Dermis microvascular lymphatic vessel endothelial cell (primary cell): ENCODE measurements at places on chromosomes 2 and 18.

DNA sequence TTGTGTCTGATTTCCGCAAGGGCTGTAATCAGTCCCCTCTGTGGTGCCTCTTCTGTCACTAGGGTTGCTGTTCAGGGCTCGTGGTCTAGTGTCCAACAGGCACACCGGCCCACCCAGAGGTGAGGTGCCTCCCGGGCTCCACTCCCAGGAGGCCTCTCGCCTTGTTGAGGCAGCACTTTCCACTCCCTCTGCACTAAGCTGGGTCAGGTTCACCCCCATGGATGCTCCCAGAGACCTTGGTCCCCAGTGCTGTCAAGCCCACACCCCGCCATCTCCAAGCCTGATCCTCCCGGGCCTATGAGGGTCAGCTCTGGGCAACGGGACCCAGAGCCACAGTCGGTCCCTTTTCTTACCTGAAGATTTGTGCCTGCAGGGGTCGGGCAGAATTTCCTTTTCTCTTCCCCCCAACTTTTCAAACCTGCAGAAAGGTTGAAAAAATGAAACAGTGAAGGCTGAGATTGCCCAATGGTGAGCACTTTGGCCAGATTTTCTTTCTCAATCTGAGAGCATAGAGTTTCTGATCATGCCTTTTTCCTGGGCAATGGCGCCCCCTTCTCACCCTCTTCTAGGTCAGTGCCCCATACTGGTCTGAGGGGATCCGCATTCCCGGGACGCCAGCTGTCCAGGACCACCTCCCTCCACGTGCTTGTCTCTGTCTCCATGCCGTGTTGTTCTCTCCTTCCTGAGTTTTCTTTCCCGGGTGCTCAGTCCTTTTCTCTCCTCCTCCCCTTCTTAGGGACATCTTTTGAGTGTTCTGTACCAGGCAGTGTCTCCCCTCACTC lies 148.0 kb downstream of the ASB1 start:
- no peak for DNase-seq

GRCh38 chr2:39283561-39283960 lies 39.8 kb upstream of the CDKL4 start:
- DNase-seq = no peak

GRCh38 chr2:207787017-207787416 lies 17.3 kb upstream of the FZD5 start:
- DNase-seq = no peak

DNA sequence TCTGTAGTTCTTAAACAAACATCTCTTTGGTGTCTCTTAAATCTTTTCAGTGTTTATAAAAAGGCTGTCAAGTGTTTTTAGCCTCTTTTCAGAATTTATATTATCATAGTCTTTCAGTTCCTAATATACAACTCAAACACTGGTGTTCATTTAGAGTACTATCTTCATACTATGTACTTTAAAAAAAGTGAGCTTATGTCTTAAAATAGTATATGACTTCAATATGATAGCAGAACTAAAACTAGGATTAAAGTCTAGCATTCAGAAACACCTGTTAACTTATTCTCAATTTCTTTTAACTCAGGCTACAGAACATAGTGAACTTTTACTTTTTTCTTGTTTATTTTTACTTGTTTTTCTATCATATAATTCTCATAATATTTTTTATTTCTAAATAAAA lies 14.7 kb upstream of the IKZF2 start:
- DNase-seq = no peak

GRCh38 chr18:35122586-35123224 lies 81.5 kb downstream of the MAPRE2 start:
- DNase-seq = no peak

DNA sequence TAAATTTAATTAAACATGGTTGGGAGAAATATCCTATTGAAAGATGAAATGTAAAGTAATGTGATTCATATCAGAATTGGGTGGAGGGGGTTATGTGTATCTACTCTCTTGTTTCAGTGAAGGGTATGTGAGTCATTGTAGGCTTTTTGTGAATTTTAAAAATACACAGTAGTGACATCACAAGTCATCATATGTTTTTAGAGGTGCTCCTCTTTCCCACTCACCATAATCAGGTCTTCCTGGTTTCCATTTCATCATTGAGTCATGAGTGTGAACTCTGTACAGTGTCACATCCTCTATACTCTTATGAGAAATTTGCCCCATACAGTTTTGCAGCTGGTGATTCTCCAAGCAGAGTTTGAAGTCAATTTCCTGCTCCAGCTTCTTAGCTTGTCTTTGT lies 18.8 kb downstream of the FSIP2 start:
- DNase-seq = no peak

- DNase-seq = peak; percentile 18
Measured at GRCh38 chr2:29011418-29012060, 30.4 kb downstream of the TOGARAM2 start.

- no peak for DNase-seq
Measured at GRCh38 chr2:71950256-71951082, 197.2 kb downstream of the CYP26B1 start.

GRCh38 chr2:231660860-231661259 lies 47.5 kb upstream of the PTMA start:
- no peak for DNase-seq

DNA sequence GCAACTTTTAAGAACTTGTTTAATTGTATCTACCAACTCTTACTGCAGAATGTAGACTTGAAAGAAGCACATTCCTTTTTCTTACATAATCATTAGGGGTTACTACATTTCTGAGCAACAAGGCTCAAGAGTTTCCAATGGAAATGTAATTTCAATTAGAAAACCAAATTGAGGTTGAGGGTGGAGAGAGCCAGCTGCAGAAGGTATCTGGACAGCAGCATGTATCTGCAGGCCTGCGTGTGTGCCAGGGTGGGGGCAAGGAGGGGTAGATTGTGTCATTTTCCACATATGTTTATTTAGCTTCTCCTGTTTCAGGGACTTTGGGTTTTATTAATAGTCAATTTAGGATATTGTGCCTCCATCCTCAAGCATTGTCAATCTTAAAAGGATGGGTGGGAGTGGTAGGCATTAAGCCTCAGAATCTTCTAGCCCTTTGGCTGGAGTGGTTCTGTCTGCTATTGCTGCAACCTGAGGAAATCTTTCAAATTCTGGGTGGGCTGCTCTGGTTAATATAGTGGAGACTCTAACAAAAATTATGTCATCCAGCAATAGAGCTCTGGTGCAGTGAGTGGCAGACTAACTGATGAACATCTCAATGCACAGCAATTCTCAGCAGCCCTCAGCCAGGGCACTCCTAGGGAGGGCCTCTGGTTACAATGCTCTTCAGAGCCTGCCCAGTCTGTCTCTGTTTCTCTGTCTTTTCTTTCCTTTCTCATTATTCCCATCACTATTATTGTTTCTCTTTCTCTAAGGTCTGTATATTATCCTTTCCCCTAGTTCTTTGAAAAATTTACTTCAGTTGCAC lies 151.4 kb downstream of the RPIA start:
- DNase-seq = no peak

GRCh38 chr2:130366720-130367119 lies 10.9 kb downstream of the PTPN18 start:
- no peak for DNase-seq

DNA sequence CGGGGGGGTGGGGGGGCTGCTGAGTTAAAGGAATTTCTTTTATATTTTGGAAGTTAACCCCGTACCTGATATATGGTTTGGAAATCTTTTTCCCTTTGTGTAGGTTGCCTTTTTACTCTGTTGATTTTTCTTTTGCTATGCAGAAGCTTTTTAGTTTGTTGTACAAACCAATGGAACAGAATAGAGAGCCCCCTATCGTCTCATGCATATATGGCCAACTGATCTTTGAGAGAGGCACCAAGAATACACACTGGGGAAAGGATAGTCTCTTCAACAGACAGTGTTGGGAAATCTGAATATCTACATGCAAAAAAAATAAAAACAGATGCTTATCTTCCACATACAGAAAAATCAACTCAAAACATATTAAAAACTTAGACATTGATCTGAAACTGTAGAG lies 647.8 kb upstream of the KLHL29 start:
- DNase-seq = no peak

DNA sequence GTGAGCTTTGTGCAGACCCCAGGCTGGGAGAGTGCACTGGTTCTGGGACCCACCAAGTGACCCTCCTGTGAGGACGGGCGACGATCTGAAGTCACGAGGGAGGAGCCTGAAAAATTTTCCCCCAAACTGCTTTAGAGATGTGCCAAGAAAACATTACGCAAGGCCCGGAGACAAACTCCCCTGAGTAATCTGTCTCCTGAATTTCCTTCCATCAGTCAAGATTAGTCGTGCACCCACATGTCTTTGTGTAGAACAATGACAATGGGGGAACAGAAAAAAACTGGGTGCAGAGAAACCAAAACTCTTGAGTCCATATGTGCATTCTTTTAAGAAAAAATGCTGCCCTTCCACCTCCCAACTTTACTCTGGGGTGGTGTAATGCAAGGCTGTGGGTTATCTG lies 12.6 kb upstream of the NCK2 start:
- DNase-seq = no peak

DNA sequence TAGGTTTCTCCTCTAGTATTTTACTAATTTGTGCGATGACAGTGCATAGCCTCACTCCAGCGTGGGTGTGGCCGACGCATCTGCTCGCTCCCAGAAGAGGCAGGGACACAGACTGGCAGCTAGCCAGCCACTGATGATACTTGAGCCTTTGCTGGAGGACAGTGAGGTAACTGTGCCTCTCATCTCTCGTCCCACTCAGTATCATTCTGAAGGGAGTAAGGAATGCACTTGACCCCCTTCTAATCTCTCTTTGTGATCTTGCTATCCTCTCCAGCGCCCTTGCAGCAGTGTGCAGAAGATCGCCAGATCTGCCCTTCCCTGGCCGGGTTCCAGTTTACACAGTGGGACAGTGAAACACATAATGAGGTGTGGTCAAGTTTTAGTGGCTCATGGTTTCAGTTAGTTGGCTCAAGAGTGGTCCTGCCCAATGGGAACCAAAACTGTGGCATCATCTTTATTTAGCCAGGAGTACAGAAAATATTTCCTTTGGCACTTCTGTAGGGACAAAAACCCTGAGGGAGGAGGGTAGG lies 17.5 kb downstream of the NCAPH start:
- peak; percentile 59 for DNase-seq

DNA sequence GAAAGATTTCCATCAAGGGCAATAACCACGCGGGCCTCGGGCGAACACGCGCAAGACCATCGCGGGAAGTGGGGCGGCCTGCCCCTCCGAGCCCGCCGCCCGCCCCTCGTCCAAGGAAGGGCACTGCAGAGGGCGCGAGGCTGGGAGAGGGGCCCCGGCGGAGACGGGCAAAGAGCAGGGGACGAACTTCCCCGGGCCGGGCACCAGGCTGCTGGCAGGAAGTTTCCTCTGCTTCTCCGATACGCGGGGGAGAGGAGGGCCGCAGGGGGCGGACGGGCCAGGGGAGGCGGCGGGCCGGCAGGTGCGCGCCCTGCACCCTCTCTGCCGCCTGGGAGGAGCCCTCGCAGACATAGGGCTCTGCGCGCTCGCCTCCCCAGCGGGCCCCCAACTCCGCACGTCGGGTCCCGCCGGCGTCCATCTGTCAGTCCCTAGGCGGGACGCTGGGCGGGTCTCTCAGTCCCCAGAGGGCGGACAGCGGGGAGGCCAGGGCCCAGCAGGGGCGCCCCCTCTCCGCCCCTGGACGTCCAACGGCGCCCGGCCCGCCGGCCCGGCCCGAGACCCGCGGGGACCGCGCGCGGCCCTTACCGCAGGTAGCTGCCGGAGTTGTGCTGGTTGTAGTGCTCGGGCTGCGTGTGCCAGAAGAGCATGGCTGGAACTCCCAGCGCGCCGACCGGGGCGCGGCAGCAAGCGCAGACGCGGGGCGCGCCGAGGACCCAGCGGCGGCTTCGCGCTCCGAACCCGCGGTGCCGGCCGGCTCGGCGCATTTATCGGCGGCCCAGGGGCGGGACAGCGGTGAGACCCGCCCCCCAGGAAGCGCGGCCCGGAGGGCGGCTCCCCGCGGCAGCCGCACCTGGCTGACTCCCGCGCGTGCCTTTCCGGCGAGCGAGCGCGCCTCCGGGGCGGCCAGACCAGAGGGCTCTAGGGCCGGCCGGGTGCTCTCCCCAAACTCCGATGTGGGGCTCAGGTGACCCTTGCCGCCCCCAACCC lies at the start of gene TFCP2L1:
TFCP2L1 (minus strand) TSS at position 740 of the 987 bp plus-strand sequence; CDS start at position 647, 93 bp downstream.
- DNase-seq = no peak

- no peak for DNase-seq
Measured at GRCh38 chr2:128578406-128579390, 260.0 kb upstream of the HS6ST1 start.

- peak; percentile 70 for DNase-seq
Measured at GRCh38 chr2:235639428-235639773, 145.6 kb downstream of the AGAP1 start.

DNA sequence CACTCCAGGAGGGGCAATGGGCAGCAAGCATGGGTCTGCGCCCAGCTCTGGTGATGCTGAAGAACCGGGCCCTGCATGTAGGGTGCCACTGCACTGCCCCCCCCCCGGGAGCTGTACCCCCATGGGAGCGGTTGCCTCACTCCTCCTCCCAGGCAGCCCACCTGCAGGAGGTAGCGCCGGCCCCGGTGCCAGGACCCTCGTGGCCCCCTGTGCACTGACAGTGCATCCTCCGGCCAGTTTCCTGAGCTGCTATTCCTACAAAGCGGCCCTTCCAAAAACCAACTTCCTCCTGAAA lies 109.4 kb downstream of the ZNF516 start:
- no peak for DNase-seq

DNA sequence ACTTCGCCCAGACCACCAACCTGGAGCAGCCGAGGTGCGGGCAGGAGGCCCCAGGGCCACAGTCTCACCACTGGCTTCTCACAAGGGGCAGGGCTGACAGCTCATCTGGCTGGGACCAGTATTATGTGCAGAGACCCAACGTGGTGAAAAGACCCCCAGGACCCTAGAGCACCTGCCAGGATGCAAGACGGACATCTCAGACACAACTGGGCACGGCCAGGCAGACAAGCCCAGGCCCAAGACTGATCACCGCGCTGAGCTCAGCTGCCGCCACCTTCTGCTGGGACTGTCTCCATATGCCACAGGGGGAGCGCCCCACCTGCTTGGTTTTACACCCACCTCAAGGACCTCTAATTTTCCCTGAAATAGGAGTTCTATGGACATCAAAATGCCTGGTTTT lies 23.2 kb downstream of the HDAC4 start:
- DNase-seq = no peak

DNA sequence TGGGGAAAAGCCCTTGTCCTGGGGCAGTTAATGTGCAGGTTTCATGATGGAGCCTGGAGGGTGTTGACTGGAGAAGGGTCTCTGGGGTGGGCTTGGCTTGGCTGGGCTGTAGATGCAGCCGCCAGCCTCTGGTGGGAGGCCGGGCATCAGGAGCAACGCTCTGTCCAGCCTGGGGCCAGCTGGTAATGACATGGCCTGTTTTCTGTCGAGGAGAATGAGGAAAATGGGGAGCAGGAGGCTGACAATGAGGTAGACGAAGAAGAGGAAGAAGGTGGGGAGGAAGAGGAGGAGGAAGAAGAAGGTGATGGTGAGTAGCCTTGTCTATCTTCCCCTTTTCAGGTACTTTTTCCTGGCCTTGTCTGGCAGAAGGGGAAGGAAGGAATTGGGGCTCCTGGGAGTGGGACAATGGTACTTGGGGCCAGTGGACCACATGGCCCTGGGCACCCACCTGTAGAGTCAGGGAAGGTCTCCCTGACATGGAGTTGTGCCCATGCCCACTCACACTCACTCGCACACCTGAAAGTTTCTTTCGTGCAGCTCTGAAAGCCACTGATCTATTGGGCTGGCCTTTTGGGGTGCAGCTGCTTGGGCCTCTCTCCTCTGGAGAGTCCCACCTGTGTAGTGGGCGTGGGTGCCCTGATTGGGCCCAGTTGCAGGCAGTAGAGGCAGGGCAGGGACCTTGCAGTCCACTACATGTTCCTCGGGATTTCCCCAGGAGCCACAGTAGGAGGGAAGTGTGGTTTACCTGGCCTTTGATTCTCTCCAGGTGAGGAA lies 3.5 kb downstream of the PTMA start:
- DNase-seq = peak; percentile 13

- DNase-seq = no peak
Measured at GRCh38 chr2:53275743-53276142, 491.9 kb upstream of the CHAC2 start.

GRCh38 chr2:62768615-62769014 lies 63.1 kb downstream of the EHBP1 start:
- no peak for DNase-seq
